H9 (cell line): ENCODE measurements at places on chromosomes 7 and 10. TPM values are rescaled to one million over a fixed set of nuclear protein-coding genes. Genes with fewer than 3 reads are reported as not detected.

- no peak overlapping the region for H3K4me3 ChIP-seq
- peaks cover 31% of the 10 kb centered on the region for H3K36me3 ChIP-seq
- no peak for DNase-seq
- no peaks in the 10 kb centered on the region for H3K27me3 ChIP-seq
Measured at GRCh38 chr10:32049113-32049512, 7.1 kb downstream of the KIF5B start.

The TMEM72 gene
- total RNA-seq: not detected in 2 replicates

The FAM13C gene
- 0.31 and 0.39 TPM in 2 replicates for total RNA-seq

DNA sequence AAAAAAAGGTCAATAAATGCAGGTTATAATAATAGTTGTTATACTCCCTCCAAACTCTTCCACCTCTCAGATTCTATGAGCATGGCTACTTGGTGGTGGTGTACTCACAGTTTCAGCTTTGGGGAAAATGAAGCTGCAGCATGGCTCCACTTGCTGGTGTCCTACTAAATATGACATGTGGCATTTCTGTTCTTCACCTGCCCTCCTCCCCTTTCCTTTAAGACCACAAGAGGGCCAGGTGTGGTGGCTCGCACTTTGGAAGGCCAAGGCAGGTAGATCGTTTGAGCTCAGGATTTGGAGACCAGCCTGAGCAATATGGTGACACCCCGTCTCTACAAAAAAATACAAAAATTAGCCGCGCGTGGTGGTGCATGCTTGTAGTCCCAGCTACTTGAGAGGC lies 101.1 kb downstream of the SLC37A3 start:
- no peak for DNase-seq
- no peak overlapping the region for H3K4me3 ChIP-seq
- no peaks in the 10 kb centered on the region for H3K36me3 ChIP-seq
- H3K4me1 ChIP-seq: no peaks in the 10 kb centered on the region

GRCh38 chr7:112538726-112539255 lies 58.0 kb downstream of the LSMEM1 start:
- no peak overlapping the region for H3K27ac ChIP-seq
- H3K36me3 ChIP-seq: no peaks in the 10 kb centered on the region
- H3K4me1 ChIP-seq: no peaks in the 10 kb centered on the region
- H3K4me3 ChIP-seq: no peak overlapping the region

- no peak for DNase-seq
- no peak overlapping the region for H3K4me3 ChIP-seq
- no peak overlapping the region for H3K27ac ChIP-seq
- no peaks in the 10 kb centered on the region for H3K27me3 ChIP-seq
- no peaks in the 10 kb centered on the region for H3K36me3 ChIP-seq
Measured at GRCh38 chr10:35684586-35684985, 42.5 kb upstream of the FZD8 start.

GRCh38 chr10:107553470-107553869 lies 389.0 kb upstream of the SORCS1 start:
- H3K4me1 ChIP-seq: no peaks in the 10 kb centered on the region; the same call in 1 of the 2 replicates
- peaks cover 2% of the 10 kb centered on the region for H3K36me3 ChIP-seq
- no peak overlapping the region for H3K4me3 ChIP-seq
- H3K27ac ChIP-seq: no peak overlapping the region
- DNase-seq: no peak
- H3K27me3 ChIP-seq: no peaks in the 10 kb centered on the region

GRCh38 chr10:27369880-27370279 lies 129.3 kb upstream of the ACBD5 start:
- no peaks in the 10 kb centered on the region for H3K4me1 ChIP-seq
- no peak overlapping the region for H3K4me3 ChIP-seq
- DNase-seq: no peak

DNA sequence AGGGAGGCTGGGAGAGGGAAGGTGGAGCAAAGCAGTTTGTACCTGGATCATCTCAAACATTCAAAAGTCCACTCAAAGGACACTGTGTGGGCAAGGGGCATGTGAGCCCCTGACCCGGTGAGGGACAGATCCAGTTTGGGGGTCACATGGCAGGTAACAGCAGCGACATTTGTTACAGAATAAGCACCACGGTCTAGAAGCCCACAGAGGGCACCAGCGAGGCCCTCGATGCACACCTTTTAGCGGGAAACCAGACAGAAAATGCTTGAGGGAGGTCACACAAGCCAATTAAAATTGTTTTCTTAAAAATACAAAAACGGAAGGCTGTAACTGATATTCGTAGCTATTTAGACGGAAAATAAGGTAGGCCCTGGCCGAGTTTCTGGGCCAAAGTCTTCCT lies 144.4 kb downstream of the ZMYND11 start:
- no peak overlapping the region for H3K4me3 ChIP-seq
- H3K27ac ChIP-seq: no peak overlapping the region
- peak; percentile 43 for DNase-seq

- H3K36me3 ChIP-seq: no peaks in the 10 kb centered on the region
- peak; percentile 85 for DNase-seq
- no peaks in the 10 kb centered on the region; the same call in 1 of the 2 replicates for H3K4me1 ChIP-seq
- no peaks in the 10 kb centered on the region for H3K27me3 ChIP-seq
Measured at GRCh38 chr7:20172736-20173334, 44.3 kb downstream of the MACC1 start.

The RGR gene
- total RNA-seq: not detected in 2 replicates

DNA sequence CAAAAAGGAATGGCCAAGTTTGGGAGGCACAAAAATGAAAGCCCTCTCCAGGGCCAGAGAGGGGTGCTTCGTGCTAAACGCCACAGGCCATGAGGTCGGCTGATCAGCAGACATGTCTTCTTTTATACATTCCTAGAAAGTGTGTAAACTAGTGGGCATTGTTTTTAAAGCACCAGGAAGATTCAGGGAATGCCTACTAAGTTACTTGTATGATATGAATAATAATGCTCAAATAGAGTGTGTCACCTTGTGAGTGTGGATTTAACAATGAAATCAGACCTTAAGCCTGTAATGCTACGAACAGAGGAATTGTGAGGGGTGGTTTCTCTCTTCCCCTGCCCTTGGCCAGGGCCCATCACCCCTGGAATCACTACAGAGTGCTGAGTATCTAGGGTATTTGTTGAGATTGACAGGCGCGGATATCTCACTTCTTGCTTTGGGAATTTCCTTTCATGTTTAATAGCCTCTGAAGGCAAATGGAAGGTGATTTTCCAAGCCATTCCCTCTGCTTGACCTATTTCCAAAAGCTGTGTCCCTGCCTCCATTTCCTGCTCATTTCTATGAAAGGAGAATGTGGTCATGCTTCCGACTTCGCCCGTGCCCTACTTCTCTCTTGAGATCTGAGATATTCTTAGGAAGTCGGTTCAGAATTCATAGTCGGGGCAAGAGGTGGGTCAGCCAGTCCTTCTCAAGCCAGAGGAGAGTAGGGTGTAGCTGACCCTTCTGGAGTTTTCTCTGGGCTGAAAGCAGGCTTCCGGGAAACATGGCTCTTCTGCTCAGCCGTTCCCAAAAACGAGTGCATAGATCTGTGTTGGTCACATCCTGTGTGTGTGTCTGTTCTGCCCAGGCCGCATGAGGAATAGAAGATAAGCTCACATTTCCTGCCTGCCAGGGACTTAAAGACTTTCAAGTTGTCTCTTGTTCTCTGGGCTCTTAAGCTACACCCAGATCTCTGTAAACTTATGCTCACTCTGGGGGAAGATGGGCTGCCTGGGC lies 167.8 kb upstream of the ITGB1 start:
- H3K36me3 ChIP-seq: no peaks in the 10 kb centered on the region
- no peaks in the 10 kb centered on the region; the same call in 1 of the 2 replicates for H3K27me3 ChIP-seq
- no peak overlapping the region for H3K27ac ChIP-seq
- H3K4me1 ChIP-seq: no peaks in the 10 kb centered on the region
- no peak for DNase-seq

The LRRD1 gene
- not detected in 2 replicates for total RNA-seq

The PRTFDC1 gene
- total RNA-seq: 6.8 and 7.5 TPM in 2 replicates

GRCh38 chr7:35530124-35531109 lies 164.5 kb downstream of the HERPUD2 start:
- H3K27me3 ChIP-seq: no peaks in the 10 kb centered on the region
- no peaks in the 10 kb centered on the region for H3K36me3 ChIP-seq
- DNase-seq: no peak
- no peaks in the 10 kb centered on the region for H3K4me1 ChIP-seq
- H3K4me3 ChIP-seq: no peak overlapping the region

- 0 out of 2 replicates have a peak, but pooled peaks cover 2% of the 10 kb centered on the region for H3K27me3 ChIP-seq
- H3K36me3 ChIP-seq: no peaks in the 10 kb centered on the region
- H3K4me1 ChIP-seq: no peaks in the 10 kb centered on the region
- no peak overlapping the region for H3K4me3 ChIP-seq
- no peak for DNase-seq
Measured at GRCh38 chr7:126450269-126450671, 802.5 kb downstream of the GRM8 start.

The RRP12 gene
- 71.6 and 83.0 TPM in 2 replicates for total RNA-seq

DNA sequence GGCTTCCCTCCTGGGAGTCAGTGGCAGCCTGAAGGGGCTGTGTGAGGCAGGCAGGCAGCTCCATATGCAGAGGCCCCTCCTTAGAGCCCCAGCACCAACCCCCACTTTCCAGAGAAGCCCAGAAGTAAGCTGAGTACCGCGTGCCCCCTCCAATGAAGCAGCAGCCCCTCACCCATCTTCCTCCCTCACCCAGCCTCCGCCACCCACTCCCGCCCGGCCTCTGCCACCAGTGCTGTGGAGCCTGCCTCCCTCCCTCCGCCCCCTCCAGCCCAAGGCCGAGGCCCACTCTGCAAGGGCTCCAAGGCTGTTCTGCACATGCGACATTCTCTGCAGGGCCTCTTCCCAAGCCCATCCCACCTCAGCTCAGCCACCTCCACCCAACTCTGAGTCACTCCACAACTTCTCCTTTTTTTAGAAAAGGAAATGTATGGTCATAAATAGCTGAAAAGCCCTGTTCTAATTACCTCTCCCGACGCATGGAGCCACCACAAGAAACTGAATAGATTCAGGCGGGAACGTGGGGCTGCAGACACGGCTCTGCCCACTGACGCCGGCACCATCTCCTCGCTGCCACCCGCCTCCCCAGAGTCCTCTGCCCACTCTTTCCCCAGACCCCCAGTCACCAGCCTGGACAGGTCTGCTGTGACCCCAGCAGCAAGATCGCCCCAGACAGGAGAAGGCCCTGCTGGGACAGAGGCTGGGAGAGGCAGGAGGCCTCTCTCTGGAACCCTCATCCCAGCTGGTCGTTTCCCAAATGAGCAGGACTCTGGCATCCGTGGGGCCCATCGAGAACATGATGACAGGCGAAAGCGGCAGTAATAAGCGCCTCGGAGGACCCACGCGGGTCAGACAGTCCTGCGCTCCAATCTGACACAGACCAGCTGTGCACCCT lies 213.9 kb downstream of the MAD1L1 start:
- H3K4me3 ChIP-seq: no peak overlapping the region
- no peaks in the 10 kb centered on the region for H3K27me3 ChIP-seq
- H3K36me3 ChIP-seq: no peaks in the 10 kb centered on the region
- no peak for DNase-seq

DNA sequence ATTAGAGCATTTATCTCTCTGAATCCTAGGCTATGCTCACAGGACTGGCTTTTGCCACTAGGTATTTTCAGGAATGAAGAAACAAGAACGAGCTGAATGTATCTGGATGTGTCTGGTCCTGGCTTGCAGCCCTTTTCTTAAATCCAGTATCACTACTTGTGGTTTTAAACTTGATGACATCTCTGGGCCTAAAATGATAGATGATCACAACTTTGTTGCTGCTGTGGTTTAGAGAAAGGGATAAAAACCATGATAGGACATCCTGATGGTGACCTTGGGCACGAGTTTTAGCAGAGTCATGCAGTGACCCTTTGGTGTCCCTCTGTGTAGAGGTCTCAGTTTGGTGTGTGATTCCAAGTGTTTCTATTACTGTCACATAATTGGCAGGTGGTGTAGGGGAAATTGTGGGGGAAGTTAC lies 31.7 kb upstream of the SEMA3C start:
- H3K4me3 ChIP-seq: no peak overlapping the region
- DNase-seq: no peak
- H3K27ac ChIP-seq: no peak overlapping the region
- H3K36me3 ChIP-seq: no peaks in the 10 kb centered on the region
